Hepatocyte (in vitro differentiated cells): ENCODE measurements at places on chromosomes 11 and 22. TPM values are rescaled to one million over a fixed set of nuclear protein-coding genes. Genes with fewer than 3 reads are reported as not detected.

Gene ME3
- 16.1 and 16.2 TPM in 2 replicates for total RNA-seq

Gene CRYBB3
- not detected in 2 replicates for total RNA-seq

Gene KCNQ1
- total RNA-seq = 1.8 and 4.0 TPM in 2 replicates

Gene C11orf86
- total RNA-seq = 1.5 and 3.4 TPM in 2 replicates

Gene ACR
- total RNA-seq = not detected in 2 replicates

Gene SEC14L2
- 3.9 and 9.9 TPM in 2 replicates for total RNA-seq

Gene KDM4D
- total RNA-seq = 0.80 and 0.84 TPM in 2 replicates

- peak; percentile 79 for DNase-seq
Measured at GRCh38 chr11:6604081-6604626, 580 bp downstream of the ILK start.

DNA sequence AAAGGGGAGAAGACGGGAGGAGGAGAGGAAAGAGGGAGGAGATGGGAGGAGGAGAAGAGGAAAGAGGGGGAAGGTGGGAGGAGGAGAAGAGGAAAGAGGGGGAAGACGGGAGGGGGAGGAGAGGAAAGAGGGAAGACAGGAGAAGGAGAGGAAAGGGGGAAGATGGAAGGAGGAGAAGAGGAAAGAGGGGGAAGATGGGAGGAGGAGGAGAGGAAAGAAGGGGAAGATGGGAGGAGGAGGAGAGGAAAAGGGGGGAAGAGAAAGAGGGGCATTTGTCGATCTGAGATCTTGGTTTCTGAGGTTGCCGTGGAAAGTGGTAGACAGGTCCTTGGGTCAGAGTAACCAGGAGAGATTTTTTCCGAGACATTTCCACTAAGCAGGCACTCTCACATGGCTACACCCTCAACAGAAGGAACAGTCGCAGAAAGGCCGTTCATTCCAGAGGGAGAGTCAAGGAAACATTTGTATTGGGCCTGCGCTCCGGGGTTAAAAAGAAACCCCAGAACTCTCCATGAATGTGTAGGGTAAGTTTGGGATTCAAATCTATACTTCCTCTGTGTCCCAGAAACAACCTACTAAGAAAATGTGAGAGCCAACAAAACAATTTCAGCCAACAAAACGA lies 39.8 kb upstream of the CARS1 start:
- DNase-seq = no peak

- DNase-seq = peak; percentile 78
Measured at GRCh38 chr11:62680825-62681240, 2.0 kb upstream of the UBXN1 start.

DNA sequence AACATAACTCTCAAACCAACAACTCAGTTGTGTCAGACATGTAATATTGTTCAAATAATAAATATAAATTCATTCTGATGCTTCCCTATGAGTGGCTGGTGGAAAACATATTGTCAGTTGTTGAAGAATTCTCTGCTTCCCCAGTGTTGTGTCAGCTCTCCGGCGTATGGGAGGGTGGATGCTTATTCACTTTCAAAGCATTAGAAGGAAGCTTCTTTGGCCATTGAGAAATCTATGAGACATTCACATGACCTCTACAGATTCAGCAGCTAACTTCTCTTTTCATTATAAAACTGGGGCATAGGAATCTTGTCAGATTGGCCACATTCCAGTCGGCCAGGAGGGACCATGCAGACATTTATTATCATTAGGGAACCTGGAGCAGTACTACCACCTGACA lies 2.9 kb downstream of the OR51V1 start:
- DNase-seq = no peak

- no peak for DNase-seq
Measured at GRCh38 chr11:127639916-127640315, 639.3 kb upstream of the KIRREL3 start.

GRCh38 chr11:43639224-43639623 lies 41.3 kb upstream of the HSD17B12 start:
- no peak for DNase-seq

DNA sequence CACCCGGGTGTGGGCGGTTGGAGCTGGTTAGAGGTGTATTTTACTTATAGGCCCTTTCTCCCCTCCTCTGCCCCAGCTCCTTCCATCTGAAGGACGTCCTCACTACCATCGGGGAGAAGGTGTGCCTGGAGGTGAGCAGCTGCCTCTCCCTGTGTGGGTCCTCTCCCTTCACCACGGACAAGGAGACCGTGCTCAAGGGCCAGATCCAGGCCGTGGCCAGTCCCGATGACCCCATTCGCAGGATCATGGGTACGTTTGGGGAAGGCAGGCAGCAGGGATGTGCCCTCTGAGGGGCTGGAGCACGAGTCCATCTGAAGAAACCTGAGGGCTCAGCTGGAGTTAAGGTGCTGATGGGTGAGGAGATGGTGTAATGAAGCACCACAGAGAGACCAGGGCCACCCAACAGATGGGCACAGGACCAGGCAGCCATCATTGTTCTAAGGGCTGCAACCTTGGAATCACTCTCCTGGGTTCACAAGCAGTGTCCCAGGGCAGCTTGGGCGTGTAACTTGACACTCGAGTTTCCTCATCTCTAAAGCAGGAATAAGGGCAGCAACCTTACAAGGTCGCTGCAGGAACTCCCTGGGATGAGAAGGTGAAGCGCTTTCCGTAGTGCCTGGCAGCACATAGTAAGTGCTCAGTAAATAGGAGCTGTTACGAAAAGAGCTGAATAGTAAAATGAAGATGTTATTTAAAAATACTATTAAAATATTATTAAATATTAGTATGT lies 29.4 kb downstream of the TCP11L1 start:
- no peak for DNase-seq

GRCh38 chr22:22410121-22410520 lies 98.4 kb downstream of the ZNF280B start:
- no peak for DNase-seq

DNA sequence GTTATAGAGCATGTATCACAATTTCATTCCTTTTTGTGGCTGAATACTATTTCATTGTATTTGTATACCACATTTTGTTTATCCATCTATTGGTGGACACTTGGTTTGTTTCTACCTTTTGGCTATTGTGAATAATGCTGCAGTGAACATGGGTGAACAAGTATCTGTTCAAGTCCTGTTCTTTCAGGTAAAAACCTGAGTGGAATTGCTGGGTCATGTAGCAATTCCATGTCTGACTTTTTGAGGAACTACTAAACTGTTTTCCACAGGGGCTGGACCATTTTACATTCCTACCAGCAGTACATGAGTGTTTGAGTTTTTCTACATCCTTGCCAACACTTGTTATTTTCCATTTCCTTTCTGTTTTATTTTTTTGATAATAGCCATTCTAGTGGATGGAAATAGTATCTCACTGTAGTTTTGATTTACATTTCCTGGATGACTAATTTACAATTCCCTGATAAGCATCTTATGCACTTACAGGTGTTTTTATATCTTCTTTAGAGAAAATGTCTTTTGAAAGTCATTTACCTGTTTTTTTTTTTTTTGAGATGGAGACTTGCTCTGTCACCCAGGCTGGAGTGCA lies 12.2 kb downstream of the CABIN1 start:
- DNase-seq = no peak

GRCh38 chr11:23336961-23337360 lies 476.7 kb upstream of the CCDC179 start:
- DNase-seq = no peak

DNA sequence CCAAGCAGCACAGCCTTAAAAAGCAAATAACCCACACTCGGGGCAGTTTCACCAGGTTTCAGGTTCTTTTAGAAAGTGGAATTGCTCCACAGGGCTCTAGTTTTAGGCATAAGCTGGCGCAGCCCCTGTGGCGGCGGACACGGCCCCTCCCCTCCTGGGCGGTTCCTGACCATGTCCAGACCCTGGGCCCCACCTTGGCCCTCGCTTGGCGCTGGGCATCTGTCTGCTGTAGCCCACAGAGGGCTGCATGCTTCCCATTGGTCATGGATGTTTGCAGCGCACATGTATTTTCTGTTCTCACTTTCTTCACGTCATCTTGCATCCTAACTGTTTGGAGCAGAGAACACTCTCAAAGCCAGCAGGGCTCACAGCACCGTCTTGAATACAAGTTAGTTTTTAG lies 244.3 kb downstream of the BRD1 start:
- DNase-seq = no peak

- DNase-seq = no peak
Measured at GRCh38 chr22:29804985-29805384, 33.1 kb downstream of the ASCC2 start.

- no peak for DNase-seq
Measured at GRCh38 chr11:26622181-26622580, 50.1 kb upstream of the MUC15 start.

- DNase-seq = peak; percentile 74
Measured at GRCh38 chr11:2708757-2709281, 9.0 kb upstream of the KCNQ1OT1 start.

DNA sequence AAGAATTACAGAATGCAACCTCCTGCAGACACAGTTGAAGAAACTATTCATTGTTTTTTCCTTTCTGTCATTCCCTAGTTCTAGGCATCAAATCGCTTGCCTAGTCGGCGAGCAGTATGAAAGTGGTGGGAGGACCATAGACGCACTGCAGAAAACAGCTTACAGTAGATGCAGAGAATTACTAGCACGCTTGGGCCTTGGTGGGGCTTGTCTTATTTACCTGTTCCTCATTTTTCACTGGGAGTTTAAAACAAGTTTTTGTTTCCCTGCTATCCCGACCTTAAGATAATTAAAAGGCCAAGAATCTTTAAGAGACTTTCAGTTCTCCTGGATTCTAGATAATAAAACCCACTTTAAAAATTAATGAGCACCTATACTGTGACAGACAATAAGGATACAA lies 713 bp upstream of the ARL14EP start:
- no peak for DNase-seq

DNA sequence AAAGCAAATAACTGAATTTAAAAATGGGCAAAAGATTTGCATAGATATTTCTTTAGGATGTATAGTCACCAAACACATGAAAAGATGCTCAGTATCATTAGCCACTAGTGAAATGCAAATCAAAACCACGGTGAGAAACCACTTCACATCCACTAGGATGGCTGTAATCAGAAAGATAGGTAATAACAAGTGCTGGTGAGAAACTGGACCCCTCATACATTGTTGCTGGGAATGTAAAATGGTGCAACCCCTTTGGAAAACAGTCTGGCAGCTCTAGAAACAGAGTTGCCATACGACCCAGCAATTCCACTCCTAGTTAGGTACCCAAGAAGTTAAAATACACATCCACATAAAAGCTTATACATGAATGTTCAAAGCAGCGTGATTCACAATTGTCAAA lies 16.3 kb downstream of the RPUSD4 start:
- DNase-seq = no peak

DNA sequence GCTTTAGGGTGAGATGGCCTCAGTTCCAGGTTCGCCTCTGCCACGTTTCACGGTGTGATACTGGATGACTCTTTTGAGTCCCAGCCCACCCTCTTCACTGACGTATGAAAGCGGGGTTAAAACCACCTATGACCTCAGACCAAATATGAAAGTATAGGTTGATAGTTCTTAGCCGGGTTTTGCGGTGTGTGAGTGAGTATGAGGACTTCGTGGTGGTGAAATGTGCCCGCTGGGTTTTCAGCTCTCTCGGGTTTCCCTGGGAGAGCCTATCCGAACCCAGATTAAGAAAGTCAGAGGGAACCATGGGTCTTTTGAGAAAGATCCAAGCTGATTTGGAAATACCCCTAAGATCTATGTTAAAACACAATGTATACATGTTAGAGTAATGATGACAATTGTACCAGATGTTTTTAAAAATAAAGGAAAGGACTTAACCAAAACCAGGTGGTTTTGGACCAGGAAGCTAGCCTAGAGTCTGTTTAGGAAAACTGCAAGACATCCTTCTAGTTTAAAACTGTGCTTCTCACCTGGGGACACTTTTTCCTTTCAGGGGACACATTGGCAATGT lies 25.8 kb upstream of the ST3GAL4 start:
- no peak for DNase-seq

DNA sequence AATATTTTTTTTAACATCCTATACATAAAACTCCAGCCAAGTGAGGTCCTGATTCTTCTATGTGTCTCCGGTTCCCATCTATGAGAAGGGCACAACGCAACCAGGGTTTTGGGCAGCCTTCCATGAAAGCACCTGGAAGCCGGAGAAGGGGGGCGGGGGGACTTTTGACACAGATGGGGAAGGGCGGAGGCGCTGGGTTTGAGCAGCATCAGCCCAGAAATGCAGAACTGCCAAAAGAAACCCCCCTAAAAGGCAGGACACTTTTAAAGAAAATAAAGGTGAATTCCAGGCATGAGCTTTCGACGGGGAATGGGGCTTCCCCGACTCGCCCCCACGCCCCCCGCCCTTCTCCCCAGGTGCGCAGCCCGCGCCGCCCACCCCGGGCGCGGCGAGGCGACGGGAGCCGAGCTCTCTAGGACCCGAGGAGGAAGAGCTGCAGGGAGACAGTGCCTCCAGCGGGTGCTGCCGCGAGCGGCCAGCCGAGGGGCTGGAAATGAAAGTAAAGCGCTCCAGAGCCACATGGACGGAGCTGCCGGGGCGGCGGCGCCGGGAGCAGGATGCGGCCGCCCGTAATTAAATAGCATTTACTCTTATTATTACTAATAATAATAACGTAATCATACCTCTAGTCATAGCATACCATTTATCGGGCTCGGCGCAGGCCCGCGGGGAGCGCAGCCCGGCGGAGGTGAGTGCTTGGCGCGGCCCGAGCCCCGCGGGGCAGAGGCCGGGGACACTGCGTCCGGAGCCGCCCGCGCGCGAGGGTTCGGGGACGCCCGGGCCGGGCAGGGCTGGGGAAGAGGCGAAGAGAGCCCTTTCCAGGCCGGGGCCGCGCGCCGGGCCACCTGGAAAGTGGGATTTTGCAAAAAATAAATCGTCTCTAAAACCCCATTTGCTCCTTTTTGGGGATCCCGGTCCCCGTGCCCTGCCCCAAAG lies at the start of gene ZC3H7B:
ZC3H7B (plus strand) TSS at position 441 of the 936 bp plus-strand sequence. CDS start 19,136 bp downstream, outside the sequence.
- peak; percentile 93 for DNase-seq

DNA sequence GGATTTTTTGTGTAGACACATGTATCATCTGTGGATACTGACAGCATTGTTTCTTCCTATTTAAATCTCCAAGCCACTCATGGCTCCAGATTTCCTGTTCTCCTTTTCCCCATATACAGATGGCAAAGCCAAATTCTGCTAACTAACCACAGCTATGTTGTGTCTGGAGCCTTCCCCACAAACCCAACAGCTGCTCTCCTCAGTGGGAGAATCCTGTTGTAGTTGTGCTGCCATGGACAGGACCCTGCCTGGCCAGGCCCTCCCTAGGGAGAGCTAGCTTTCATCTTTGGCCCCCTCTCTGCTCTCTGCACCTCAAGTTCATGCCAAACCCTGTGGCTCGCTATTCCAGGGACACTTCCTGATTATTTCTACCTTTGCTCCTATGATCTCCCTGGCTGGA lies 106.4 kb upstream of the CCDC90B start:
- DNase-seq = no peak

GRCh38 chr11:115348416-115348815 lies 155.8 kb downstream of the CADM1 start:
- DNase-seq = no peak

- DNase-seq = no peak
Measured at GRCh38 chr11:59708537-59708936, 5.1 kb downstream of the OR10V1 start.

GRCh38 chr11:60633645-60634044 lies 65.8 kb upstream of the MS4A8 start:
- DNase-seq = no peak

- peak; percentile 74 for DNase-seq
Measured at GRCh38 chr11:68043349-68044144, 4.7 kb downstream of the TCIRG1 start.
